ENCODE measurements at places on chromosomes 6 and 20.

GRCh38 chr6:80932359-80932758 is 820.1 kb downstream of the TENT5A start:
- no peak for DNase-seq

- no peak for DNase-seq
Measured at GRCh38 chr6:138576313-138576712, 77.0 kb upstream of the NHSL1 start.

- DNase-seq = peak; percentile 53
Measured at GRCh38 chr6:25962149-25963127, at the start of gene TRIM38. Gene TRIM38, plus strand, starts transcription at chr6:25962802. Its CDS starts 3,721 bp downstream, at chr6:25966523.

GRCh38 chr20:24983896-24984295 is 8.7 kb downstream of the APMAP start:
- no peak for DNase-seq

DNA sequence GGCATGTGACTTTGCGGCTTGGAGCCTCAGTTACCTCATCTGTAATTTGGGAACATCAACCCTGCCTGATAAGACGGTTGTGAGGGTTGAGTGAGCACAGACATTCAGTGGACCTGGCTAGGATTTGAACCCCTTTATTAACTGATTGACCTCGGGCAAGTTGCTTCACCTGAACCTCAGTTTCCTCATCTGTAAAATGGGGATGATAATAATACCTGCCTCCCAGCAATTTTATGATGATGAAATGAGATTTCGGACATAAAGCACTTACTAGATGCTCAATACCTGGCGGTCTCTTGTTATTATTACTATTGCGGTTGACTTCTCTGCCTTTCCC is 51.5 kb downstream of the CEBPB start:
- DNase-seq = no peak

GRCh38 chr20:23039136-23039875 is 4.2 kb downstream of the SSTR4 start:
- DNase-seq = no peak

GRCh38 chr20:60013296-60014139 is 55.3 kb downstream of the CDH26 start:
- DNase-seq = no peak

GRCh38 chr6:12801141-12801540 is 84.6 kb downstream of the PHACTR1 start:
- DNase-seq = no peak

GRCh38 chr6:85684133-85684808 is 41.6 kb upstream of the SYNCRIP start:
- DNase-seq = no peak

DNA sequence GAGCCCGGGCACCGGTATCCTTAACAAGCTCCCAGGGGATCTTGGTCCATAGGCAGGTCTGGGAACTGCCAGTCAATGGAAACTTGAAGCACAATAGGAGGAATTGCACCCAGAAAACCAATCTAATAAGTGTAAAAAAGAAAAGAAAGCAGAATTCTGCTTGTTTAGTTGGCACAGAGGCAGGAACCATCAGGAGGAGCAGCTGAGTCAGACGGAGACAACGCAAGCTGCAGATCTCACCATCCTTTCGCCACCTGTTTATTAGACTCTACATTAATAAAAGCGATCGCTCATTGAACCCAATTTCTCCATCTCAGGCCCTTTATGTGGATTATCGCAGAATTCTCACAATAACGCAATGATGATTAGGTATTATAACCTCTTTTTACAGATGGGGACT is 9.8 kb downstream of the ZFP64 start:
- DNase-seq = no peak

DNA sequence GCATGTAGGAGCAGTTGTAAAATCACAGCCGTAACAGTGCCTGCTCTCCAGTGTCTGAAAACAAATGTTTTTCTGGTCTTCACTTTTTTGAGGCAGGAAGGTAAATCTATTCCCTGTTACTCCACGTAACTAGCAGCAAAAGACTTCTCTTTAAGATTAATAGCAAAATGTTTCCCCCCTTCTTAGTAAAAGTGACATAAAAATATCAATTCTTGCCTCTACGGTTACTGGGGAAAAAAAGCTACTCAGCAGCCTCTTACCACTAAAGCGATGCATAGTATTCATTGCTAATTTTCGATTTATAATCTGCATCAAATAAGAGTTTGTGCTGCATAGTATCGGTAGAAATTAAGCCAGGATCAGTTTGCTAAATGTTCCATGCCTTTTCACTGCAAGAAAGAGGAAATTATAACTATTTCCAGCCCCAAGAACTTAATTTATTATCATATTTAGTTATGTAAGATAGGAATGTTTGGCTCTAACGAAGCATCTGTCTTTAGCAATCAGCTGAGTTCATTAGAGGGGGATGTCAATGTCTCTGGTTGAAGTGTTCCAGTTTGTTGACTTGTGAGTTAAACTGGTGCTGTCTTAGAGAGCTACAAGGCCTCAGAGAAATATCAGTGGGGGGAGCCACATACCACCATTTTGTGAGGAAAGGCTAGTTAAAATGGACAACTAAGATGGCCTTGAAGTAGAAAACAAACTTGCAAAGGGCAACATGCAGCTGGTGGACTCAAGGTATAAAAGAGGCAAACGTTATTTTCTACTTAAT is 617 bp upstream of the TSPYL1 start:
- no peak for DNase-seq

- no peak for DNase-seq
Measured at GRCh38 chr6:16397623-16398022, 159.2 kb downstream of the GMPR start.

DNA sequence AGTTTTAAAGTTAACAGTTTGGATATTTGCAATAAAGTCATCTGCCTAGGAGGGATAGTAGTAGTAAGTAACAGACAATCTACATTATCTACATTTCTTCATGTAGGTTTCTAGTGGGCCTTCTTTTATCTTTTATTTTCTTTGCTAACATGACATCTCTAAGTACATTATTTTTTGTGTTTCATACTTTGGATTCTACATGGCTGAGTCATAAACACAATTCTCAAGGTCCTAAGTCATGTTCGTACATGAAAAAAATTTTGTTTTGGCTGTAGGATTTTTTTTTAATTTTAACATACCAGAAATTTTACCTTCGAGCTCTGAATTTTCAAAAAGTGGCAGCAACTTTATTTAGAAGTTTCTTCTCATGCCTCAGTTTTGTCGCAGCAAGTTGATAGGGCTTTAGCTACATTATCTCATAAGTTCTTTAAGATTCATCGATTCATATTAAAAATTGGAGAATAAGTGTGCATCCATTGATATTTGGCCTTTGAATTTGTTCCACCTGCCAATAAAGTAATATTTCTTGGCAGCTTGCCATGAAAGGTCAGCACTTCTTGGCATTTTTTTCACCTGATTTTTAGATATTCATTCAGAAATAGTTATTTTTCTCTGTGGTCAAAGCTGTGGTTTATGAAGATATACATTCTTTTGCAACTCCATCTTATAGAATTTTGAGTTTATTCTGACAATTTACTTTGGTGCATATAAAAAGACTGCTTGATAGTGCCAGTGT is 146.2 kb downstream of the GRIK2 start:
- no peak for DNase-seq

- DNase-seq = no peak
Measured at GRCh38 chr6:121055572-121056163, 278.6 kb downstream of the TBC1D32 start.

GRCh38 chr6:72365773-72366172 is 256.1 kb upstream of the KCNQ5 start:
- no peak for DNase-seq

DNA sequence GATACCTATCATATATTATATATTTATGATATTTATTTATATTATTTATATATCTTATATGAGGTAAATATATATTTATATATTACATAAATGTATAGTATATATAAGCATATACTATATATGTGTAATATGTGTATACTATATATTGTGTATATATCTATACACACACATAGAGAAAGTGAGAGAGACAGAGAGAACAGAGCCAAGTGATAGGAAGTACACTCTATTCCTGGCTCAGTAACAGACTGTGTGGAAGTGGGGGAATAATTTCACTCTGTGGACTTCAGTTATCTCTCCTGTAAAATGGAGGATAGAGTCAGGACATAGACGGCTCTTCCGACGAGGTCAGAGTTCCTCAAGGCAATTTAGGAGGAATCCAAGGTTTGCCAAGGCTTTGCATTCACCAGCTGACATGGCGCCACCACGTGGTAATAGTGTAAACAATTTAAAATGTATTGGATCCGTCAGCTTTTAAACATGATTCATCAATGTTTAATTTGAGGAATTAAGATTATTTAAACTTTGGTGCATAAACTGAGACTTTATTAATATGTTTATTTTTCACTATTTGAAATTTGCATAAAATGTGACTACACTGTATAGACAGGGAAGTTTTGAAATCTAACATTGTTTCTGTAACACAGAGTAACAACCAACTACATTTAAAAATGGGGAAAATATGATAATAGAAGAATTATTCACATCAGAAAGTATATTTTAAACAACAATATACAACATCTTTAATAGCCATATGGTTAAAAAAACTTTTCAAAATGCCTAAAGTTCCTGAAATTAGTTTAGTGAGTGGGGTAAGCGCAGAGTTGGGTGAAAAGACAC is 75.4 kb upstream of the TMEM244 start:
- DNase-seq = no peak

DNA sequence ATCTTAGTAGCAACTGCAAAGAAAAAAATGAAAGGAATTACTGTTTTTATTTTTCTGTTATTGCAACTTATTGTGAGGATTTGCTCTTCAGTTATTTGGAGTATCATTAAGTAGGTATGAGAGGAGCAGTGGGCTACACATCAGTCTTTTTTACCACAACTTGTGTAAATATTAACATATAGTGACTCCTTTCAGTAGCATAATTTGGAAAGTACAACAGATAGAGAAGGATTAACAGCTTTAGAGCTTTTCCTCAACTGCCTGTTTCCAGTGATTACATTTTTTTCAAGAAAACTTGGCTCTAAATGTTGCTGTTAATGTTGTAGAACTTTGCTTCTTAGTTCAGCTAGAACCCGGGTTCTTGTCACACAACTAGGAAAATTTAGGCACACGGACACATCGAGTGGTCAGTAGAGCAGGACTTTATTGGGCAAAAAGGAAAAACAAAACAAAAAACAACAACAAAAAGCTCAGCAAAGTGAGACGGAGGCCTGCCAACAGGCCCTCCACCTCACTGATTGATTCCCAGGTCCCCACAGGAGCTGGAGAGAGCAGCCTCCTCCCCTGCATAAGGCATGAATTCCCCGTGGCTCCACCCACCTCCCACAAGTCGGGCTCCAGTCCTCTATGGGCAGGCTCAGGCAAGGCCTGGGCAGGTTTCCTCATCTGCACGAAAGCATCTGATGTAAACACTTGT is 75.1 kb downstream of the ADGRG6 start:
- DNase-seq = no peak

- no peak for DNase-seq
Measured at GRCh38 chr20:32527447-32528055, 57.6 kb downstream of the NOL4L start.

DNA sequence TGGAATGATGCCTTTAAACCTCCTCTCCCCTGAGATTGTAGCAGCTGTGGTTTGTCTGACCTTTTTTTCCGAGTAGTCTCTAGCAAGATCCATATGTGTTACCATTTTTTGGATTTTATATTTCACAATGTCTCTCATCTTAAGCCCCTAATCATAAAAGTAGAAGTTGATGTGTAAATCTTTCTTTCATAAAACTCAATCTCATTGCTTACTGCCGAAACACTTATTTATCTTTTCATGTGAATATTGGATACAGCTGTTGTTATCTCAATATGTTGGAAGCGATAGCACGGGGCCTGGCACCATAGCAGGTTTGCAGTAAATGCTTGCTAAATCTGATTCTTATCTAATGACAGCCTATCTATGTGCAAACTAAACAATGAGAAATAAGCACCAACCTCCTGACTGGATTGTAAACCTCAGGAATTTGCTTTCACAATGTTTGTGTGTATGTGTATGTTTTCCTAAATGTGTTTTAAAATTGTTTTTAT is 14.2 kb downstream of the SMPDL3A start:
- no peak for DNase-seq

- no peak for DNase-seq
Measured at GRCh38 chr6:3825851-3826581, 23.2 kb upstream of the FAM50B start.

DNA sequence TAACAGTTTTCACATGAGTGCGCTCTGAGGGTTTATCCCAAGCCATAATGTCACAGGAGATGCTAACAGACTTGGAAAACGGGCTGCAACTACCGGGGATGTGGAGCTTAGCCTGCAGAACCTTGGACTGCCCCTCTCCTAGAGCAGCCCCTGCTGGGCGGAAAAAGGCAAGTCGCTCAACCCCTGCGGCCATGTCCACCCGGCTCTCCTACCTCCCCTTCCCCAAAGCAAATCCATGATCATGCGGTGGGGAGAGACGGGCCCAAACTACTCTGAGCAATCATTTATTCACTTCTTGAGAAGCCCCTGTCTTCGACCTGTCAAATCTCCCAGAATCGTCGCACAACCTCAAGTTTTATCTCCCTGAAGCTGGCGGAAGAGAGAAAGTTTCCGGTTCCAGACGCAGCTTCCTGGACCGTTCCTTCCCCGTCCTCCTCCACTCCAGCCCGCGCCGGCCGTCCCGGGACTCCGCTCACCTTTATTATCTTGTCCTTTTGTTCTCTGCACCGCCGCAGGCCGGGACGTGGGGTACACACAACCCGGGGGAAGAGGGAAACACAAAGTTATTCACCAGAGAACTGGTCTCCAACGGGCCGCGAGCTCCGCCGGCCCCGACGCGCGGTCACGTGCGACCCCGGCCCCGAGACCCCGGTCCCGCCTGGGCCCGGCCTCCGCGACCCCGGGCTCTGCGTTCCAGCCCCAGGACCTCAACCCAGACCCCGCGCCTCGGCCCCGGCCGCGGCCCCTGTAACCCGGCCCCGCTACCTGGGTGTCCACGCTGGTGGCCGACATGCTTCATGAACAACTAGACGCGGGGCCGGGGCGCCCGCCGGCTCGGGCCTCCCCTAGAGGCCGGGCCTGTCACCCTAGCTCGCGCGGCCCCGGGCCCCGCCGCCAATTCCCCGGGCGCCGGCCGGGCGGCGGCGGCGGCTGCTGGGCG is 560 bp downstream of the YTHDF1 start:
- DNase-seq = no peak

- DNase-seq = no peak
Measured at GRCh38 chr6:63526931-63527330, 45.3 kb upstream of the LOC128125822 start.

- no peak for DNase-seq
Measured at GRCh38 chr20:59318201-59318790, 17.9 kb downstream of the EDN3 start.

- DNase-seq = no peak
Measured at GRCh38 chr6:21663966-21664313, 70.4 kb downstream of the SOX4 start.

- no peak for DNase-seq
Measured at GRCh38 chr20:20580139-20580538, 132.3 kb downstream of the RALGAPA2 start.

DNA sequence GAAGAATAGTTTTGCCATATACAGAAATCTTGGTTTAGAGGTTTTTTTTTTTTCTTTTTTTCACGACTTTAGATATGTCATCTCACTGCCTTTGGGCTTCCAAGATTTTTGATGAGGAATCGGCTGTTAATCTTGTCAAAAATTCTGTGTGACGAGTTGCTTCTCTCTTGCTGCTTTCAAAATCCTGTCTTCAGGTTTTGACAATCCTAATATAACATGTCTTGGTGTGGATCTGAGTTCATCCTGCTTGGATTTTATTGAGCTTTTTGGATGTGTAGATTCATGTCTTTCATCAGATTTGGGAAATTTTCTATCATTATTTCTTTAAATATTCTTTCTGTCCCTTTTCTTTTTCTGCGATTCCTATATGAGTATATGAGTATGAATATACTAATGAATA is 61.1 kb downstream of the PLCG1 start:
- no peak for DNase-seq

- DNase-seq = no peak
Measured at GRCh38 chr6:152948150-152948768, 34.6 kb downstream of the FBXO5 start.

GRCh38 chr6:13472976-13473767 is 14.2 kb downstream of the GFOD1 start:
- DNase-seq = no peak
